ENCODE measurements at places on chromosomes 3 and 15.

GRCh38 chr15:29668120-29668602 is 154.1 kb downstream of the TJP1 start:
- DNase-seq: no peak

- DNase-seq: no peak
These were observed 47.4 kb upstream of the GMNC start for GRCh38 chr3:190909908-190910307.

DNA sequence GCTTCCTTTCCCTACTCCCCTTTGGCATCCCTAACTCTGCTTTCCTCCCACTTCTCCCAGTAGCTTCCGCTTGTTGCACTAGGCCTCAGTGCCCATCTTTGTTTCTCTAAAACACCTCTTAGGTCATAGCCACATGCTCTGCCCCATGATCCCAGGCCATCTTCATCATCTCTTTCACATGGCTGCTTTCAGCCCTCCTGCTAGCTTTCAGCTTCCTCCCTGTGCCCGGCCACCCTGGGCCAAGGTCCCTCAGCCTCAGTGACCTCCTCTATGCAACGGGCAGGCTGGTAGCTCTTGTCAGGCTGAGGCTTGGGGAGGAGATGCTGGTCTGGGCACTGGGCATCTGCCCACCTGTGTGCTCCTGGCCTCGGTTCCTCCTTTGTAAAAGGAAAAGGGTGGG is 2.3 kb downstream of the PLEKHO2 start:
- no peak for DNase-seq

GRCh38 chr3:111803123-111803593 is 55.9 kb upstream of the PHLDB2 start:
- DNase-seq: no peak

DNA sequence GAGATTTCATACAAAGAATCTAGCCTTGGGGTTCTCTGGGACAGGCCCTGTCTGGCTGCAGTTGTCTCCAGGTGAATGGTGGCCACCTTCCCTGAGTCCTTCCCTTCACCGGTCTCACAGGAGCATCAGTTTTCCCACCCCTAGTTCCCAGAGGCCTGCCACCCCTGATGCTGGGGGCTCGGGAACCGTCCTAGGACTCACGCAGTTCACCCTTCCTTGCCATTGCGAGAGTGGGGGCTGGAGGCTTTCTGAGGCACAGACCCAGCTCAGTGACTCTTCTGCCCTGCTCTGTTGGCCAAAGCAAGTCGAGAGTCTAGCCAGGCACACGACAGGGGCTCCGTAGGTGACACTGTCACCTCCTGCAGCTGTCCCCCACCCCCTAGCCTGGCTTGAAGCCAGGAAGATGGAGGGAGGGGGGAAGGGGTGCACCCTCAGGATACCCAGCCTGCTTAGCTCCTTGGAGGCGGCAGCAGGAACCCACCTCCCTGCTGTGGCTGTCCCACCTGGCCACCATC is 130.3 kb downstream of the NUP210 start:
- DNase-seq: no peak

DNA sequence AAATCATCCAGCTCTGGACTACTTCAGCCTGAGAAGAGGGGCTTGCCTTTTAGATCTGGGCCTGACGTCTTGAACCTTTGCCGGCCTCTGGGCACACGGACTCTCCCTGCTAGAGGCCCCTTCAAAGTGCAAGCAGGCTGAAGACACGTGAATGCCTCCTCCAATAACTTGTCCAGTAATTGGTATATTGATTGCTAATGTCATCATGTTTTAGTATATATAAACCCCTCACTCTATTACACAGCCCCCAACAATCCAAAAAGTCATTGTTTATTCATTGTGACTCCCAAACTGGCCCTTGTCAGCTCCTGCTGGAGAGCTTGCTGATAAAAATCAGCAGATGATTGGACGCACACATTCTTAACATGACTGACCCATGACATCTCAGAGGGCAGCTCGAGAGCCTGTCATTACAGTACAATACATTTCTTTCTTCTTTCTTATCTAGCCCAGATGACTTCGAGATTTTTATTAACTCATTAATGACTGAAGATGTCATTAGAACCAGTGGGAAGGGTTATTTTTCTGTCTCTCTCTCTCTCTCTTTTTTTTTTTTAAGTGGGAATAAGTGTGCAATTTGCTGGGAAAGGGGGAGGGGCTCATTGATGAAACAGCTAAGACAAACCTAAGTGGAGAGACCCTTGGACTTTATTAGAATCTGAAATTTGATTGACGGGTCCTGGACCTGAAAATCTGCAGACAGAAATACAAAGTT is 65.5 kb upstream of the NR2F2 start:
- DNase-seq: no peak

DNA sequence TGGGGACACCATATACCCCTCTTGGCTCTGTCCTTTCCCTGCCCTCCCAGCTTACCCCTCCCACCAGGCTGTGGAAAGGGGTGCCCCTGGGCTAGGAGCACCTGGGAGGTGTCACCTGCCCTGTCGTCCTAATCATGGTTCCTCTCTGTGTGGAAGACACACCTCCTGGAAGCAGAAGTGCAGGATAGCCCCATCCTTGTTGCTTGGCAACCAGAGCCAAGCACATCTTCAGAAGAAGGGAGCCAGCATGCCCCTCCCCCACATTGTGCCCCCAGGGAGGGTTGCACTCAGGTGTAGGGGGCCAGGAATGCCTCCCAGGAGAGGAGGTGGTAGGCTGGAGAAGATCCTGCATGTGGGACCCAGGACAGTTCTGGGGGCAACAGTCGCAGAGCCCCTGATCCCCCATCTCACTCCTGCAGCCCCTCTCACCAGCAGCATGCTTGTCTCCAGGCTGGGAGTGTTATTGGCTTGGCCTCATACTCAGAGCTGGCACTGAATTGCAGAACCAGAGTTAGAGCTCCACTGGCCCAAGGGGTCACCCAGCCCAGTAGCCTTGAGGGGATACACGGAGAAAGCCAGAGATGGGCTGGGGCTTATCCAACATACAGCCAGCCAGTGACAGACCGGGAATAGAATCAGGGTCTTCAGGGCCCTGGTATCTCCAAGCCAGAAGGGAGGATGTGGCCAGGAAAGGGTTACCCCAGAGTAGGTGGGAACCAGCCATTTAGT is 8.4 kb downstream of the RAB6B start:
- no peak for DNase-seq

- no peak for DNase-seq
These were observed 14.1 kb downstream of the APH1B start for GRCh38 chr15:63291507-63291906.

DNA sequence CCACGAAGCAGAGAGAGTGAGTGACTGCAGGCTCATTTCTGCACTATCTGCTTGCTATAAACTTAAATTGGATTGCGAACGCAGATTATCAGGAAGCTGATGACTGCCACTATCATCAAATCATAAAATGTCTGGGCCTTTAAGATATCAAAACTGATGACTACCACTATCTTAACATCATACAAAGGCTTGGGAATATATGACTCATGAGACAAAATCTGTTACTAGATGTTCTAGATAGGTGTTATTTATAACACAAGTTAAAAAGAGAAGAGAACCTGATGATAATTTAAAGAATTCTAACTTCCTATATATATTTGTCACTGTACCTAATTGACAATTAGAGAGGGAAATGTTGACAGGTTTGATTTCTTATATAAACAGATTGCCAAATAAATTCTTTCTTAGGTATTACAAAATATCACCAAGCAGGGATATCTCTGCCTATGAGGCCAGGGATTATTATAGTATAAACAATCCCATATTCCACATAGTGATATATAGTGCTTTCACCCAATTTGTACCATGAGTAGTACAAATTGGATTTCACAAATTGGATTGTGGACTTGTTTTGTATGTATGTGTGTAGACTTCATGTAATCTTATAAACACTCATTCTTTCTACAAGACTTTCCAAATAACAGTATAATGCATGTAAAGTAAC is 1157.2 kb downstream of the ROBO1 start:
- no peak for DNase-seq

DNA sequence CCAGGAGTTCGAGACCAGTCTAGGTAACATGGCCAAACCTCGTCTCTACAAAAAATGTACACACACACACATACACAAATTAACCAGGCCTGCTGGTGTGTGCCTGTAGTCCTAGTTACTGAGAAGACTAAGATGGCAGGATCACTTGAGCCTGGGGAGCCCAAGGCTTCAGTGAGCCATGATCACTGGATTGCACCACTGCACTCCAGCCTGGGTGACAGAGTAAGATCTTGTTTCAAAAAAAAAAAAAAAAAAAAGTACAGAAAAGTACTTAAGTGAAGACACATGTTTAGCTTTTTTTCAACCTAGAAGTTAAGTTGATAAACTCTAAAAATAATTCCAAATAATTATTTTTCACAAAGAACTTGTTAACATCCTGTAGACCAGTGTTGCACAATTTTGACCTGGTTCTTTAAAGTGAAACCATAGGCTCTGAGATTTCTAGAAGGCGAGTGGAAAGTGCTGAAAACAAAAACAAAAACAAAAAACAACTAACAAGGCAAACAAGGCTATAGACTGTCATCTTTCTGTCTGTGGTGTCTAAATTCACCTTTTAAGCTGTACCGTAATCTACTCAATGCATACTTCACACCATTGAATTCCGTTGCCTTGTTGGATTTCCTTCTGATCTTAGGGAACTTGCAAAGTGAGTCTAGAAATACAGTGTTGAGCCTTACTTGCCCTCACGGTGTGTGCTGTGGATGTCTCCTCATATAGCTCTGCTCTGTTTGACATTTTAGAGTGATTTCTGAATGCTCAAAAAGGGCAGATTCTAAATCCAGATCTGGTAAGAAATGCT is 63.5 kb downstream of the CHST2 start:
- DNase-seq: no peak

DNA sequence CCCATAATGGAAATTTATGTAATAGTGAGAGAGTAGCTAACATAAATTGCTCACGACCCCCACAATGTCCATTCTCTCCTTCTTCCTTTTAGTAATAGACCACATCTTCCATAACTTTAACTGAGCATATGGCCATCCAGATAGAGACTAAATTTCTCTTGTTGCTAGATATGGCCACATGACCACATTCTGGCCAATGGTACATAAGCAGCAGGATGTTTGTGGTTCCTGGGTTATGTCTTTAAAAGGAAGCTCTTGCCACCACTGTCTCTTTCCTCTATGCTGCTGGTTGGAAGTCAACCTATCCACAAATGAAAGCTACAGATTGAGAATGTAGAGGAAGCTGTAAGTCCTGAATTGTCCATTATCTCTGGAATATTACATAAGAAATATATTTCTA is 59.7 kb upstream of the NPHP3 start:
- no peak for DNase-seq

- no peak for DNase-seq
These were observed 252.8 kb downstream of the VPS13C start for GRCh38 chr15:61807281-61807929.

DNA sequence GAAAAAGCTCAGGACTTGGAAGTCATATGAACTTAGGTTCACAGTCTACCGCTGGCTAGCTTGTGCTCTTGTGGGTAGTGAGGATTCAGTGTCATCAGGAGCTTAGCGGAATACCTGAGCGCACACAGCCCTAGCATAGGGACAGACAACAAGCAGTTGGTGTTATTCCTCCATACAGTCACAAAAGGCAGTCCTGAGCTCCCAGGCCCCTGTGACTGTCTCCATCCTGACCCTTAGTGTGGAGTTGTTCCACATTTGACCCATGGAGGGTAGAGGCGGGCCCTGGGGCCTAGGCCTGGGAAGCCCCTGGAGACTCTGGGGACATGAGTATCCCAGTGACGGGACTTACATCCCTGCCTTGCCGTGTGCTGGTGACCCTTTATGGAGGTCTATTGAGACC is 131.5 kb upstream of the PLXNA1 start:
- no peak for DNase-seq

DNA sequence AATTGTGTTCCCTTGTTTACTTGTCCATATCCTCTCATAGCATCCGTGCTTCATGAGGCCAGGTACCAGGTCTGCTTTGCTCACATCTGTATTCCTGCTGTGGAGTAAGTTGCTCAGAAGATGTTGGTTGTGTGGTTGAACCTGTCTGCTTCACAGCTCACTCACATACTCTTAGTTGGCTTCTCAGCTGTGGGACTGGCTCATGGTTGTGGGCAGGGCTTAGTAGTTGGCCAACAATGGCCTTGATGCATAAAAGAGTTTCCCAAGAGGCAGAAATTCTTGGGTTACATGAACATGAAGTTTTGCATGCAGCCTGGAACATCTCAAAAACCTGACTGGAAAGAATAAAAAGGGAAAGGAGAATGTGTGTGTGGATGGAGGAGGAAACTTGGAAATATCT is 17.0 kb downstream of the CELF6 start:
- no peak for DNase-seq

GRCh38 chr3:19256313-19256712 is 108.0 kb downstream of the KCNH8 start:
- no peak for DNase-seq

GRCh38 chr3:185813691-185814215 is 11.1 kb downstream of the IGF2BP2 start:
- DNase-seq: no peak

- peak; percentile 67 for DNase-seq
These were observed 74.2 kb upstream of the PROK2 start for GRCh38 chr3:71859123-71859519.

GRCh38 chr15:49621401-49621811 is 558 bp downstream of the DTWD1 start:
- no peak for DNase-seq

DNA sequence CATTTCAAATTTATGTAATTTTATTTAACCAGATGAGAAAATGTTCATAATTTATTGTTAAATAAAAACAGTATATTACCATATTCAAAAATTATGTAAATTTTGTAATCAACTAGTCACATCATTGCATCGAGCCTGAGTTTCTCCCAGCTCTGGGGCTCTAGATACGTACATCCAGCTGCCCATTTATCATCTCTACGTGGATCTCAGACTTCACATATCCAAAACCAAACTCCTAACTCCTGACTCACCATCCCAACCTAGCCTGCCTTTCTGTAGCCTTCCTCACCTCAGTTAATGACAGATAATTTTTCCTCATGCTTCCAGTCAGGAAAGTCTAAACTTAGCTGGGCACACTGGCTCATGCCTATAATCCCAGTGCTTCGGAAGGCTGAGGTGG is 194.8 kb downstream of the SSR3 start:
- no peak for DNase-seq

GRCh38 chr3:172595664-172596393 is 72.6 kb upstream of the TNFSF10 start:
- DNase-seq: peak; percentile 50

GRCh38 chr3:53772562-53772961 is 73.7 kb downstream of the CHDH start:
- DNase-seq: no peak
